Naive thymus-derived CD8-positive, alpha-beta T cell (primary cell): ENCODE measurements at places on chromosomes 11 and 22.

GRCh38 chr11:74248469-74248868 lies 63.0 kb downstream of the P4HA3 start:
- no peak overlapping the region for H3K27ac ChIP-seq
- no peaks in the 10 kb centered on the region for H3K36me3 ChIP-seq
- H3K27me3 ChIP-seq = no peaks in the 10 kb centered on the region
- no peak overlapping the region for H3K4me3 ChIP-seq
- H3K4me1 ChIP-seq = no peaks in the 10 kb centered on the region

DNA sequence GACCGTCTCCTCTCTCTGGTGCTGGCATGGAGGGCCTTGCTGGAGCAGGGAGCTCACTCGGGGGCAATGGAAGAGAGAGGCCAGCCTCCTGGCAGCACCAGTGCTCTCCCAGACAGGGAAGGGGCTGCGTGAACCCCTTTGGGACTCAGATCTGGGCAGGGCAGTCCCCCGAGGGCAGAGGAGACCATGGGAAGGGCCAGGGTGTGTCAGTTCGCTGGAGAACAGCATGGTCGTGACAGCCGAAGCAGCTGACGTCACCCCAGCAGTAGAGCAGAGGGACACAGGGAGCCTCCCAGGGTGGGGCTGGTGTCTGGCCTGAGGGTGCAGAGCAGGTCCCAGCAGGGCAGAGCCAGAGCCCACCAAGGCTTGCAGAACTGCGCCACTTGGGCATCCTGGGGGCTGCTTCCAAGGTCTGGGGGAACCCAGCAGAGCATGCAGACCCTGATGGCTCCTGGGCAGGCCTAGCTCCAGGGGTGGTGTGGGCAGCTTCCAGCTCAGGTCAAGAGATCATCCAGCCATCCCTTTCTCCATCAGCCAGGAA lies 71.0 kb upstream of the KCNQ1OT1 start:
- no peak for DNase-seq
- no peaks in the 10 kb centered on the region for H3K27me3 ChIP-seq
- peaks cover 6% of the 10 kb centered on the region for H3K36me3 ChIP-seq
- no peak overlapping the region for H3K27ac ChIP-seq

DNA sequence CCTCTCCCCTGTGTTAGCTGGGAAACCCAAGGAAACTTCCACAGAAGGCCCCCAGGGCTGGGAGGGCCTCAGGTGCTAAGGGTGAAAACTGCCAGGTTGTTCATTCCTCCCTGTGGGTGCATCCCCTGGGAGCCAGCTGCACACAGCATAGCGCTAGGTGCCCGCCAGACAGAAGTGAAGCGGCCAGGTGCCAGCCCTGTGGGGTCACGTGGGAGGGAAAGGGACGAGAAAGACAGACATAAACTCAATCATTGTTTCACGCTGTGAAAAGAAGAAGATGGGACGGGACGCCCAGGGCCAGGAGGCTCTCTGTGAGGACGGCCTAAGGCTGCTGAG lies 31.6 kb upstream of the HMOX1 start:
- H3K4me3 ChIP-seq = no peak overlapping the region
- peaks cover 7% of the 10 kb centered on the region for H3K27me3 ChIP-seq
- DNase-seq = no peak

GRCh38 chr11:37689951-37690350 lies 1091.9 kb upstream of the RAG2 start:
- DNase-seq = no peak
- no peak overlapping the region for H3K27ac ChIP-seq
- H3K36me3 ChIP-seq = peaks cover 8% of the 10 kb centered on the region
- no peak overlapping the region for H3K4me3 ChIP-seq

- H3K4me1 ChIP-seq = peaks cover under 1% of the 10 kb centered on the region
- H3K36me3 ChIP-seq = peaks cover 62% of the 10 kb centered on the region
Observed at GRCh38 chr22:21759646-21760376, 24.2 kb upstream of the YPEL1 start.

DNA sequence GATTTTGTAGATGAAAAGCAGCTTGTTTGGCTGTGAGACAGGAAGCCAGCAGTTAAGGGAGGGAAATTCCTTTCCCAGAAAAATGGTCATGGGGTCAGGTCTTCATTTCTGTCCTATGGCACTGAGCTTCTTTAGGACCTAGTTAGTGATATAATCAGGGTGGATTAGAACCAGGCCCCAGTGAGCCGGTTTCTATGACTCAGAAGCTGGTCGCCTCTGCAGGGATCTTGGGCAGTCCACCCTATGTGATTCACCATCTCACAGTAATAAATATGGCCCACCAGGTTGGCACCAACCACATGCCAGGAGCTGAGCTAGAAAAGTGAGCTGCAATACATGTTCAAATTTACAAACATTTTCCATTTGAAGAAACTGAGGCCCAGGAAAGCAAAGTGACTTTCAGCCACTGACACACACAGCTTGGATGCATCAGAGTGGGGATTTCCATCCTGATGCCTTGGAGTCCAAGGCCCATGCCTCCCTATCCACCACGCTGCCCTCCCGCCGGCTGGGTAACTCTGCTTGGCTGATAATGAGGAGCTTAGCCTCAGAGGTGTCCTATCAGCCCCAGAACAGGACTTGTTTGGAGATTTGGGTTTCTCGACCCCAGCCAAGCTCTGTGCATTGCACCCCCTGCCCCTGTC lies 42.0 kb downstream of the CD82 start:
- peaks cover 49% of the 10 kb centered on the region for H3K4me1 ChIP-seq
- peak overlapping the region; percentile 83 for H3K27ac ChIP-seq
- H3K4me3 ChIP-seq = no peak overlapping the region
- DNase-seq = no peak
- H3K27me3 ChIP-seq = no peaks in the 10 kb centered on the region
- H3K36me3 ChIP-seq = peaks cover 18% of the 10 kb centered on the region

DNA sequence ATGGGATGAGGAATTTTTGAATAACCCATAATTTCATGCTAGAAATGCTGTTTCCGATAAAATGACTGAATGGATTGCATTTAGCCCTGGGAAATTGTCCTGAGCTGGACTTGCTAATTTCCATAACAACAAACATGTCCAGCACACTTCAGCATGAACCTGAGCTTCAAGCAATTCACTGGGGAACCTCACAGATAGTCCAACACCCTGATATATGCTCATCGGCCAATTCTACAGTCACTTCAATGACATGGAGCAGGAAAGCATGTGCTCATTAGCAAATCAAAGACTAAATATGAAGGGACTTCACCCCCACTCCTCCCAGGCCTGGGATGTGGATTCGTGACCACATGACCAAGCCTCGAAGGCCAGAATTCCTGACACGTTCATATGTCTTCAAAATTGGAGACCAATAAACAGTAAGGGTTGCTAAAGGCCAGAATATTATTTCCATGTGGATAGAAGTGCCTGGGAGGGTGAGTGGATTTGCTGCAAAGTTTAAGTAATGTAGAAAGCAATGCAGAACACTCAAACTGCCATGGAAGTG lies 131.9 kb downstream of the SLC1A2 start:
- H3K27ac ChIP-seq = no peak overlapping the region
- no peak overlapping the region for H3K4me3 ChIP-seq
- H3K27me3 ChIP-seq = no peaks in the 10 kb centered on the region
- H3K36me3 ChIP-seq = no peaks in the 10 kb centered on the region
- DNase-seq = no peak
- H3K4me1 ChIP-seq = peaks cover 13% of the 10 kb centered on the region

- no peak for DNase-seq
- H3K4me3 ChIP-seq = no peak overlapping the region
- H3K36me3 ChIP-seq = no peaks in the 10 kb centered on the region
Observed at GRCh38 chr11:33932721-33933120, 40.8 kb upstream of the LMO2 start.

GRCh38 chr11:63783925-63784592 lies 15.5 kb upstream of the ZFTA start:
- H3K36me3 ChIP-seq = no peaks in the 10 kb centered on the region
- H3K27ac ChIP-seq = no peak overlapping the region
- DNase-seq = no peak
- peaks cover 4% of the 10 kb centered on the region for H3K4me1 ChIP-seq
- no peaks in the 10 kb centered on the region for H3K27me3 ChIP-seq
